ENCODE measurements at places on chromosomes 6 and 20. TPM values are rescaled to one million over a fixed set of nuclear protein-coding genes. Genes with fewer than 3 reads are reported as not detected.

Gene RNF182
- 3.8 TPM for total RNA-seq

Gene SRSF3
- total RNA-seq = 278 TPM

Gene OR10C1
- total RNA-seq = not detected

Gene MAS1
- not detected for total RNA-seq

Gene ZC3H12D
- 0.15 TPM for total RNA-seq

Gene SRMS
- not detected for total RNA-seq

Gene HUS1B
- total RNA-seq = 0.99 TPM

Gene PSORS1C2
- total RNA-seq = not detected

Gene BTNL2
- not detected for total RNA-seq

Gene CST1
- total RNA-seq = 0.50 TPM

Gene ADGRF4
- under 0.01 TPM for total RNA-seq

Gene FRK
- 1.5 TPM for total RNA-seq

Gene ADISSP
- 41.7 TPM for total RNA-seq

Gene TBC1D22B
- total RNA-seq = 8.8 TPM

Gene FLRT3
- 5.0 TPM for total RNA-seq

Gene MARCKS
- total RNA-seq = 104 TPM

All from smooth muscle cell of trachea (primary cell).